AG09319 (cell line): ENCODE measurements at places on chromosomes 1 and 21.

- DNase-seq, result peak; percentile 57
These were observed 101.8 kb downstream of the NFIA start for GRCh38 chr1:61184040-61184713.

GRCh38 chr21:16605597-16605996 lies 875.8 kb downstream of the USP25 start:
- DNase-seq, result no peak

DNA sequence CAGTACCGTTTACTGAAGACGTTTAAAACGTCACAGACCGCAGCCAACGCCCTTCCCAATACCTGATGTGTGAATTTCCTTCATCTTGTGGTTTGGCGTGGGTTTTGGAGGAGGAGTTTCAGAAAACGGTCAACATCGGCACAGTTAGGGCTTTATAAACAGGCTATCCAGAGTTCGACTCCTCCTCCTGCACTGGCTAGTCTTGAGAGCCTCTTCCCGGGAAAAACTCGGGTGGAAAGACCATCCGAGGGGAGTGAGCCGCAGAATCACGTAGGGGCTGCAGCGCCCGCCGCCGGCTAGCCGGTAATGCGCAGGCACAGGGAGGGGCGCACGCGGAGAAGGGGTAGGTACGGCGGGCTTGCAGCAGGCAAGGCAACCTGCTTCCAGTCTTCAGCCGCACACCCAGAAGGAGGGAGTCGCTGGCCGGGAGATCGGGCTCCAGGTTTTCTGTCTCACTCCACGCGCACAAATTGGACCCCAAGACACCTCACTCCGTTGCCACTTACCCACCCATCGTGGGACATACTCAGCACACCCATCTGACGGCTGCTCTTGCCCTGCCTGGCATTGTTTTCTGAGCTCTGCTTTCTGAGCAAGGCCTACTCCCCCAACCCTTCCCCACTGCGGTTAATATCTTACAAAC lies 25.4 kb downstream of the SLC19A2 start:
- no peak for DNase-seq

DNA sequence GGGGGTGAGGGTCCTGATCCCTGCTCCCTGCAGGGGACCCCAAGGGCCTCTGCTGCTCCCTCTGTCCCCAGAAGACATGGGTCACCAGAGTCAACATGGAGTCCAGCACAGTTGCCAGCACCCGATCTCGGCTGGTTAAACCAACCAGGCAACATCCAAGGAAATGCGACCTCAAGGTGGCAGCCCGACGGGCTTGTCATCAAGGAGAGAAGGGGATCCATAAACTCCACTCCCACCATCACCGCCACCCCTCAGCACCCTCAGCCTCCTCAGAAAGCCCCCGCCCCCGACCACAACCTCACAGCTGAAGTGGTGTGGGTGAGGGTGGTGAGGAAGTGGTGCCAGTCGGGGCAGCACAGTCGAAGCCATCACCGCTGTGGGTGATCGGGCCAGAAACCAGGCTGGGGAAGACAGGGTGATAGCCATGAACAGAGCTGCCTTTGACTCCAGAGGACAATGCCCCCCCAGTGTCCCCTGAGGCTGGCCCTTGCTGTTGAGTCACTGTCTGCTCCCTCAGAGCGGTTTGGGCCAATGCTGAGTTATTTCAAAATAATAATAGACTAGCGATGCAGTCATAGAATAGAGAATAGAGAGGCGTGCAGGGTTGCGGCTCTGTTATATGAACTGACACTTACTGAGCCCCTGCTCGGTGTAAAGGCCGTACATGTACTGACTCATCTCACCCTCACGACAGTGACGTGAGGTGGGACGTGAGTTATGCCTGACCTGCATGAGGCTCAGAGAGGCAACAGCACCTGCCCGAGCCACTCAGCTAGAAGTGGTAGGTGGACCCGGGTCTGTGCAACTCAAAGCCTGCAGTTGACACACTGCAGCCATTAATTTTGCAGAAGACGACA lies 88.7 kb upstream of the IFFO2 start:
- DNase-seq, result no peak

- DNase-seq, result no peak
These were observed 542.8 kb upstream of the BEND5 start for GRCh38 chr1:49319426-49319963.

- no peak for DNase-seq
These were observed 9.1 kb upstream of the CDK18 start for GRCh38 chr1:205495237-205495823.

DNA sequence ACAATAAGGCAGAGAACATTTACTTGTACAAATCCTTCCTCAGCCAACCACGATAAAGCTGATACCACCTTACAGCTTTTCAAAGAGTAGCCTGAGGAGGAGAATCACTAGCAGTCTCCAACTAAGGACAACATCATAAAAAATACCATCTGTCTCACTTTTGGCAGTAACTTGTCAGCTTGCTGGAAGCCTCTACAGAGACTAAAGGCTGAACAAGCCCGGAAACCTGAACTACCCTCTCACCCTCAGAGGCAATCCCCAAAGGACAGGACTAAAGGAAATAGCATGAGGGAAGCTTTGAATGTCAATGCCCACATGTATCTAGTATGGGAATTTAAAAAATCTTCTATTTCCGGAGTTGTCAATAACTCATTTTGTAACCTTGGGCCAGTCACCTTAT lies 10.6 kb downstream of the SRSF4 start:
- no peak for DNase-seq

GRCh38 chr21:32312976-32313375 lies 14.3 kb downstream of the MRAP start:
- no peak for DNase-seq

GRCh38 chr1:36440646-36441045 lies 9.6 kb downstream of the OSCP1 start:
- DNase-seq, result no peak

DNA sequence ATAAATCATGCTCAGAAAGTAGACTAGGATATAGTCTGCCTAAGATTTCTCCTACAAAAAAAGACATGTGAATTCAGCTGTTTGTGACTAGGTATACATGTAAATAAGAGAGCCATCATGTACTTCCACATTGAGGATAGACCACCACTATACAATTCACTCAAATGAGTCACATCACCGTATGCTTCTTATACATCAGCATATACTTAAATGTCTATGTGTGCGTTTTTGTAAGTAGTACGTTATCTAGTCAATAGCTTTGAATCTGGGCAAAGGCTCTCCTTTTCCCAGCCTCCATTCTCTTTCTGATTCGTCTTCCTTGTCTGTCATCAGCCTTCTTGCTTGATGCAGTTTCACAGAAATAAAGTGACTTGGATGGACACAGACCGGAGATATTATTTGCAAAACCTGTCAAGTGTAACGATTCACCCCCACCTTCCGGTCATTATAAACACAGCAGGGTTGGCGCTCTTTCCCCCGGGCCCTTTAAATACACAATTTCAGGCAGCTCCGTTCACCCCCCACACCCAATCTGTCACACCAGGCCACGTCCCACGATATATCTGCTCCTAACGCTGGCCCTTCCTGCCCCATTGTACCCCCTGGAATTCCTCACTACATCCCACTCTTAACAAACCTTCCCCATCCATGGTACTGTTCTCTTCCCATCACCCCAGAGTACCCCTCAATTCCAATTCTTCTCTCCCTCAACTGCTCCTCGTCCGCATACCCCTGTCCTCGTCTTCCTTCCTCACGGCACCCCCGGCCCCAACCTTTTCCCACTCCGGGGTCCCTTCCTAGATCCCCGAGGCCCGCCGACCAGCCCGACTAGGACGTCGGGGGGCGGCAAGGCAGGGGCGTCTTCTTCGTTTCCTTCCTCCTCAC lies 636 bp downstream of the VAMP4 start:
- DNase-seq, result no peak

DNA sequence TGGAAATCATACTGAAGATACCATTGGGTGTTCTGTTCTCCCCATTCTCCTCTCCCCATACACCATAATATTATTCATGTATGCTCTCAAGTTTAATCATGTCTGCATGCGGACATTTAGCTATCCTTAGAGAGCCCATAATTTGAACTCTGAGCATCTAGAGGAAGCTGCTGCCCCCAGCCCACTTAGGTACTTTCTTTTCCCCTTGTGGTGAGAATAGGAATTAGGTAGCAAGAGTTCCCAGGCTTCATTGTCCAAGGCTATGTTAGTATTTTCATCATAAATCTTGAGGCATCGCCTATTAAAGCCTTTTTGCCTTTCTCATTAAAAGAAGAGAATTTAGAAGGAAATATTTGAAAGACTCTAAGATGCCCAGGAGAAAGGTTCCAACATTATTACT lies 96.3 kb downstream of the ROR1 start:
- no peak for DNase-seq
